Neural crest cell (in vitro differentiated cells): ENCODE measurements at places on chromosomes 7 and 10.

- no peak for DNase-seq
Observed at GRCh38 chr10:69406816-69407580, 9.7 kb downstream of the TACR2 start.

DNA sequence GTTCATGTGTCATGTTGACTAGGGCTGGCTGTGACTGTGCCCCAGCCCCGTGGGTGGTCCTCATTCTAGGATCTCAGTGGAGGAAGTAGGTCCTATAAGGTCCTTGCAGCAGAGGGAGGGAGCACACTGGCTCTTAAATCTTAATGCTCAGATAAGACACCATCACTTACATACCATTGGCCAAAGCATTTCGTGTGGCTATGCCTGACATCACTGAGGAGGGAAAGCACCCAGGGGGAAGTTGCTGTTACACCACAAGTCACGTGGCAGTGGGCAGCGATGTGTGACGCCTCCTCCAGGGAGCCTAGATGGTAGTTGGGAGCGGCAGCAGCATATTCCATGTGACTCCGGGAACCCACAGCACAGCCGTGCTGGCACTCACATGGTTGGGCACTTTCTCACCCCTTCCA lies 224.7 kb upstream of the SH2B2 start:
- no peak for DNase-seq

DNA sequence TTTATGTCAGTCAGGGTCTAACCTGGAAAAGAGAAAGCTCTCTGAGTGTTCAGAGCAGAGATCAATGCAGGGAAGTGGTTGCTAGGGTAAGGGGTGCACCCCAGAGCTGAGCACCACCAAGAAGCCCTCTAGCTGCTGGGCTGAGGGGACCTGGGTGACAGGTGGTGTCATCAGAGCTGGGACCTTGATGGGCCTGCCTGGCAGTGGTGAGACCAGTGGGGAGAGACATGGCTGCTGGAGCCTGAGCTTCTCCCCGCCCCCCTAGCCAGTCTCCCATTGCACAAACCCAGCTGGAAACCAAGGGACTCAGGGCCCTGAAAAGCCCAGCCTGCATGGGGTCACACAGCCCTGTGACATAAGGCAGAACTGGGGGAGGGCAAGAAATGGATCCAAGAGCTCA lies 49.1 kb upstream of the OSBPL3 start:
- DNase-seq, result no peak

- no peak for DNase-seq
Observed at GRCh38 chr10:10642189-10642588, 375.5 kb upstream of the CELF2 start.

DNA sequence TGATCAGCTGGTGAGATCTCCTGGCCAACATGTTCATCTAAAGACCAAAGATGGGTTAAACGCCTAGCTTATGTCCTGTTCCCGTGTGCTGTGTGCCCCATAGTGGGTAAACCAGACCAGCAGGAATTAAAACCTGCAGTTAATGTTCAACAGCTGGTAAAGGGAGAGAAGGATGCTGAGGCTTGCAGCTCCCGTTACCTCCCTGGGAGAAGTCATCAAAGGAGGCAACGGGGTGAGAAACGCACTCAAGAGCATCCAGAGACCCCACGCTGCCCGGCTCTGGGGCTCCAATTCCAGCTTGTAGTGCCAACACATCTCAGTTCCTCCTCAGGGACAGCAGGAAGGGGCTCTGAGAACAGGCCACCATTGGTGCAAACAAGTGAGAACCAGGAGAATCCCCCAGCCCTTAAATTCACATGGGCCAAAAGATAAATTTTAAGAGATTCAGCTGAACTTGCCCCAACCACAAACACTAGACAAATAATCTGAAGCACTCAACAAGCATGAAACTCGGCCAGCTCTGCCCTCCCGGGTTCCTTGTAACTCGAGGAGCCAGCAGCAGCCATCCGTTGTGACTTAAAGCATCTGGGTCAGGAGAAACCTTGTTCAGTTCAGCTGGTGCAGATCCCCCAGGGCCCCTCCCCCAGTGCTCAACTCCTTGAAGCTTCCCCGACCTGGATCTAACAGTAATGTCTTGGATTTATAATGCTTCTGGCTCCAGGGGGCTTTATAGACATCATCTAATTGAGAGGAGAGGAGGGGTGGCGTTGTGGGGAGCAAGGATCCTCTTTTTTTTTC lies 29.4 kb downstream of the FAM241B start:
- no peak for DNase-seq

GRCh38 chr7:27149842-27150567 lies 2.4 kb downstream of the HOXA3 start:
- DNase-seq, result no peak

GRCh38 chr7:147276783-147277370 lies 1160.3 kb downstream of the CNTNAP2 start:
- DNase-seq, result no peak

- no peak for DNase-seq
Observed at GRCh38 chr10:29897999-29898716, 161.2 kb downstream of the JCAD start.

DNA sequence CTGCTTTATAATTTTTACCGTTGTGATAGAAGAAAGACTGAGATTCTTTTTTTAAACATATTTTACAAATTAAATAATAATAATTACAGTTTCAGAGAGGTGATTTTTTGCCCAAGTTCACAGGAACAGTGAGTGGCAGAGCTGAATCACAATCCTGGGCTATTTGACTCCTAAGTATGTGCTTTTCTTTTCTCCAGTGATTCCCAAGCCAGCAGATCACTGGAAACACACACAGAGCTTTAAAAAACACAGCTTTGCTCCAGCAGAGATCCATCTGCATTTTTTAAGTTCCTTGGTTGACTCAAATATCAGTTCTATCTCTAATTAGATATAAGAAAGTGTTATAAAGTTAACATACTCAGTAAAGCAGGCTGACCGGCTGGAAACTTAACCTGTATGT lies 69.0 kb downstream of the AHR start:
- DNase-seq, result no peak

DNA sequence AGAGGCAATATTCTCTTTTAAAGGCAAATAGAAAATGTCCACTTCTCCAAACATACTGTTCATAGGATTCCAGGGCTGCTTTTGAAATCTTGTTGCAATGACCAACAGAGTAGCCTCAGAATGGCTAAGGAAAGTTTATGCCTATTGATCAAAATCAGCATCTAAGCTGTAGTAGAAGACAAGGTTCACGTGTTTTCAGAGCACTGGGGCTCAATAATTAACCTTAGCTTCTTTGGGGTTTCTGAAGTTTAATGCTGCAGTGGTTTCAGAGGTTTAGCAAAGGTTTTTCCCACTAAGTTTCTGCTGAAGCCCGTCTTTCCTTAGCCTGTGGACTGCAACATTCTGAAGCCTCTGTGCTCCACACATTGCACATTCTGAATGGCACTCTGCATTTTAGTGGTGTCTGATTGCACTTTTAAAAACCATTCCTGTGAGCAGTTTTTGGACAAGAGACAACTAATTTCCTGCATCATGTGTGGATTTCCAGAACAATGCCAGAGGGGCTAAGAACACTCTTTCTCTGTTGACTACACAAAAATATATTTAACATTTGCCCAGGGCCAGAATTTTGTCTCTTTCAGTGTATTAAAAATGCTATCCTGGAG lies 342.5 kb downstream of the PTEN start:
- no peak for DNase-seq

GRCh38 chr10:112539340-112539739 lies 92.3 kb downstream of the VTI1A start:
- no peak for DNase-seq

DNA sequence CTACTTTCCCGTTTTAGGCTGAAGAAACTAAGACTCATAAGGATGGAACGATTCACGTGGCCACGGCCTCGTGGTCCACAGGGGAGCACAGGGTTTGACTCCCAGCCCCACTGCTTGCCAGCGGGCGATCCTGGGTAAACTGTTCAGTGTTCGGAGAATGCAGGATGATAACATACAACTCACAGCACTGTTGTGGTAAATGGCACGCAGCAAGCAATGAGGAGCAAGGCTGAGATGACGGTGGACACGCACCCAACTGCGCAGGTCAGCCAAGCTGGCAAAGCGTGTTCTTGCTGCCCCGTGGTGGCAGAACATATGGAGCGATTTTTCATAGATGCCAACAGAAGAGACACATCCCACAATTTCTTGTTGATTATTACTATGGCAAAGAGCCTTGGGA lies 272.7 kb downstream of the DNAJB6 start:
- DNase-seq, result no peak

DNA sequence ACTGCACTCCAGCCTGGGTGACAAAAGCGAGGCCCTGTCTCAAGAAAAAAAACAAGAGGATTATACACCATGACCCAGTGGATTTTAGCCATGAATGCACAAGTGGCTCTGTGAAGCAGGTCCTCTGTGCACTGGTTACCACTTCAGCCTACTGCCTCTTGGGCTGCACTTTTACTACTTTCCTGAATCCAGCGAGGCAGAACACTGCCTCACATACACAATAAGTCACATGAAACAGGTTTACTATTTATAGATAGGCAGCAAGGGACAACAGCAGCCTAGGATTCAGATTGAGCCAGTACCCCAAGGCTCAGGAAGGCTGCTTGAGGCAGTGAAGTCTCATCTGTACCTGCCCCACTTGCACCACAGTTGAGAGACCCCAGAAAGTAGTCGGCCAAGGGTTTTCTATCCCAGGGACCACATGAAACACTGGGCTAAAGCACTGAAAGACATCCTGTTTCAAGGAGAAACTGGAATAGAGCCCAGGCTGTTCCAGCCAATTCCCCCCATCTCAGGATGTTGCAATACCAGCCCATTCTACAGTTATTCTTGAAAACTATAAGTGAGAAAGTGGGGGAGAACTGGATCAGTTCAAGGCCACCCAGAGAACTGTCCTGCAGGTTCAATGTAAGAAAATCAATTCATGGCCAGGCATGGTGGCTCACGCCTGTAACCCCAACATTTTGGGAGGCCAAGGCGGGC lies 10.3 kb upstream of the OGDH start:
- no peak for DNase-seq

- no peak for DNase-seq
Observed at GRCh38 chr7:142796001-142796500, 25.3 kb downstream of the PRSS2 start.

GRCh38 chr7:108413782-108414492 lies 42.3 kb downstream of the NRCAM start:
- no peak for DNase-seq

- no peak for DNase-seq
Observed at GRCh38 chr10:95240811-95241210, 46.8 kb downstream of the ACSM6 start.

GRCh38 chr7:69739931-69740431 lies 141.7 kb downstream of the AUTS2 start:
- DNase-seq, result no peak

GRCh38 chr10:110957606-110958005 lies 38.2 kb downstream of the SHOC2 start:
- DNase-seq, result no peak

DNA sequence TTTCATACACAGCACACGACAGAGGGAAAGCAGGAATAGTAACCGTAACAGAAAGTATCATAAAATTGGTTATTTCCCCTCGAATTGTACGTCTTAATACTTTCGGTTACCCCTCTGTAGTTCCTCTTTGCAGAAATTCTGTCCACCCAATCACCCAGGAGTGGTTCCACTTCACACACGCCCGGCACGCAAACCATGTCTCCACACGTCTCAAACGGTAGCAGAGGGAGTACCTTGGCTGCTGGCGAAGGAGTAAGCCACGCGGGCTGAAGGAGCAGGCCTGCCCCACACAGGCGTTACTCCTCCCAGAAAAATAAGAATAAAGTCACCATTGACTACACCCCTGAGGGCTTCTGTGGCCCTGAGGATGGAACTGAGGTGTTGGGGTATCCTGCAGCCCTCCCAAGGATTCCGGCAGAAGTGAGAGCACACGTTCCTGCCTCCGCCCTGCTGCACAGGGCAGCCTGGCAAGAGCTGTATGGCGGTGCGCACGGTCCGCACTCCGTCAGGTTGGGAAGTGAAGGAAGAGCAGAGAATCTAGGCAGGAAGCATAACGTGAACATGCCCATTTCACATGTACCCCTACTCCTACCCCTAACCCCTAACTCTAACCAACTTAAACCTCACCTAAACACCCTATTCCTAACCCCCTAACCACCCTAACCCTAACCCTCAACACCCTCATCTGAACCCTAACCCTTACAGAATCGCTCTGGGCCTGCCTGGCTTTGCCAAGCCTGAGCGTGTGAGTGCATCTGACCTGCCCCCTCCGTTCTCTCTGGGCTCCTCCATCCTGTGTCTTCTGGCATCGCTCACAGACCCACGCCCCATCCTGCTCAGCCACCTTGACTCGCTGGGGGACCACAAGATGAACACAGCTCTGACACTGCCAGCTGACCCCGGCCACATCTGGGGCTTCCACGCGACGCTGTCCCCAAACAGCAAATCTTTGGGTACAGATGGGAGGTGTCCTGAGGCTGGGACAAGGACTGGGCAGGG lies 18.2 kb downstream of the GPR146 start:
- DNase-seq, result no peak

- no peak for DNase-seq
Observed at GRCh38 chr7:3356173-3356572, 55.1 kb downstream of the SDK1 start.

DNA sequence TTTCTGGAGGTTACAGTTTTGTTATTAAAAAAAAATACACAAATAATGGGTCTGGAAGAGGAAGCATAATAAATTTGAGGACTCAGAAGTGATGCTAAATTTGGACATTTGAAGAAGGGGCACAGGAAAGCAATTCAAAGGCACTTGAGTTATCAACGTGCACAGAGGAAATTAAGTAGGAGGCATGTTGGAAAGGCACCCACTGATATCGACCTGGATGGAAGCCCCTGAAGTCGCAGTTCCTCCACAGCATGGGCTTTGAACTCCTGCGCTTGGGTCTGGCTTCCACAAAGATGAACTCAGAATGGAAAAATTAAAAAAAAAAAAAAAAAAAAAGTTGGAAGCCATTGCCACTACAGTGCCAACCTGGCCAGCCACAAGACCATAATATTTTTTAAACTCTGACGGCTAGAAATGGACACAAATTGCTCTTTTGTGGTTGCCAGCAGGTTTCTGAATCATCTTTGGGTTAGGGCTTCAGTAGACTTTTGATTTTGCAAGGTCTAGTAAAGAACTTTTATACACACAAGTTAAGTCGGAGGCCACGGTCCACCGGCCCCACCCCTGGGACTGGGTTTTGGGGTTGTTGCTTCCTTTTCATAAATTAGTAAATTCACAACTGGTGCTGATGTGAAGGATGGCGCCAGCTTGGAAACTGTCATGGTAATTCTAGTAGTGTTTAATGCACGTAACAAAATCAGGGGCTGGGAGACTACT lies 21.6 kb downstream of the JCAD start:
- no peak for DNase-seq

GRCh38 chr10:118204292-118204943 lies 137.7 kb downstream of the FAM204A start:
- DNase-seq, result no peak

DNA sequence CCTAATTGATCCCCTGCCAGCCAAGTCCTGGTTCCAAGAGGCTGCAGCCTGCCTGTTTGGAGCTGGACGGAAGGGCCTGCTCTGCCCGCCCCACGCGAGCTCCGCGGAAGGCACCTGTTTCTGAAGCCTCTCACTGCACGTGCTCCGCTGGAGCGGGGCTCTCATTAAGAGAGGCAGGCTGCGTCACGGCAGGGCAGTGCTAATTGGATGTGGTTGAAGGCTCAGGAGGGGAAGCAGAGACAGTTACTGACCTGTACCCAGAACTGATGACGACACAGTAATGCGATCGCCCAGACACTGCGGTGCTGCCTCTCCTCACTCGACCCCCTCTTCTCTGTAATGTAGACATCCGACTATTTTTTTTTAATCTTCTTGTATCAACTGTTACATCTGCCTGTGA lies 411.1 kb upstream of the MGMT start:
- DNase-seq, result no peak
